ENCODE measurements at places on chromosomes 11 and 22.

GRCh38 chr11:118928870-118929500 lies 3.3 kb upstream of the BCL9L start:
- no peak for DNase-seq

- no peak for DNase-seq
Observed at GRCh38 chr11:6566704-6567370, 36.6 kb downstream of the RRP8 start.

- no peak for DNase-seq
Observed at GRCh38 chr22:27438271-27438980, 363.1 kb downstream of the MN1 start.

DNA sequence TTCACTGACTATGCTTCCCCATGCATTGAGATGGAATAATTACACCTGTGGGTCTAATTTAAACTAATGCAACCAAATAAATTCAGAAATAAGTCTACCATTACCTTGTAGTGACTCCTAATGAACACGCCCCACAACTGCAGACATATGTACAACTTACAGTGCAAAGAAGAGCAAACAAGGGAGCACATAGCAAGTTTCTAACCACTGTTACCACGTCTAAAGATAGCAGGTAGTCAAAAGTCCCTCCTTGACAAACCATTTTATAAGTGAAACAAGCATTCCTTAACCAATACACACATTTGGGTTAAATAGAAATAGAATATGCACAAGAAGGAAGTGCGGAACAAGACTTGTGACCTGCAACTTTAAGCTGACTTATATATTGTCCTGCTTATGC lies 20.6 kb downstream of the PHF21A start:
- DNase-seq = no peak

DNA sequence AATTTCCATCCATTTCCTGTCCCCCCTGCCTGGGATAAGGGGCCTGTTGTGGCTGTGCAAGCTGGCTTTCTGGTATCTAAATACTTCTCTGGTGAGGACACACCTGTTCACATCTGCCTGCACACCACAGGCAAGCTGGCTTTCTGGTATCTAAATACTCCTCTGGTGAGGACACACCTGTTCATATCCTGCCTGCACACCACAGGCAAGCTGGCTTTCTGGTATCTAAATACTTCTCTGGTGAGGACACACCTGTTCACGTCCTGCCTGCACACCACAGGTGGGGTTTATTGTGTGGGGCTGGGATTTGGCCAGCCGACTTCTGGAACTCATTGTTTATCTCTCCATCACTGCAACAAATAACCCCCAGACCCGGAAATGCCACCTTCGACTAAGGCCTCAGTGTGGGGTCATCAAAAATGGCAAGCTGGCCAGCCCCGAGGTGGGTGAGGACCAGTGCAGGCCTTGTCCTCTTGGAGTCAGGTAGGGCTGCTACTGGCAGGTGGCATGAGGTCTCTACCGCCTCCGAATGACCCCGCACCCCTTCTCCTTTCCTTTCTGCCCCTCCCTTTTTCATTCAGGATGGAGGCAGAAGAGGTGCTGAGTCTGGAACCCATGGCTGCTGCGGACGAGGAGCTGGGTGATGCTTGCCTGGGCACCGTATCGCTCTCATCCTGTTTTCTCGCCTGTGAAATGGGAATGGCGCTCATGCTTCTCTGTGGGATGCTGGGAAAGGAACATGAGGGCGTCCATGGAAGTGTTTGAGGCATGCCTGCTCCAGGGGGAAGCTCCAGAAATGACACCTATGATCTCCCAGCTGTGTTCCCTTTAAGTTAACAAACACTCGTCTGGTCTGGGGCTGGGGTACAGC lies 43.5 kb upstream of the MYEOV start:
- no peak for DNase-seq

GRCh38 chr11:12131943-12132789 lies 21.8 kb downstream of the MICAL2 start:
- no peak for DNase-seq

- DNase-seq = no peak
Observed at GRCh38 chr11:100949443-100949842, 180.2 kb downstream of the PGR start.

- DNase-seq = no peak
Observed at GRCh38 chr11:91804042-91804441, 420.6 kb upstream of the FAT3 start.

DNA sequence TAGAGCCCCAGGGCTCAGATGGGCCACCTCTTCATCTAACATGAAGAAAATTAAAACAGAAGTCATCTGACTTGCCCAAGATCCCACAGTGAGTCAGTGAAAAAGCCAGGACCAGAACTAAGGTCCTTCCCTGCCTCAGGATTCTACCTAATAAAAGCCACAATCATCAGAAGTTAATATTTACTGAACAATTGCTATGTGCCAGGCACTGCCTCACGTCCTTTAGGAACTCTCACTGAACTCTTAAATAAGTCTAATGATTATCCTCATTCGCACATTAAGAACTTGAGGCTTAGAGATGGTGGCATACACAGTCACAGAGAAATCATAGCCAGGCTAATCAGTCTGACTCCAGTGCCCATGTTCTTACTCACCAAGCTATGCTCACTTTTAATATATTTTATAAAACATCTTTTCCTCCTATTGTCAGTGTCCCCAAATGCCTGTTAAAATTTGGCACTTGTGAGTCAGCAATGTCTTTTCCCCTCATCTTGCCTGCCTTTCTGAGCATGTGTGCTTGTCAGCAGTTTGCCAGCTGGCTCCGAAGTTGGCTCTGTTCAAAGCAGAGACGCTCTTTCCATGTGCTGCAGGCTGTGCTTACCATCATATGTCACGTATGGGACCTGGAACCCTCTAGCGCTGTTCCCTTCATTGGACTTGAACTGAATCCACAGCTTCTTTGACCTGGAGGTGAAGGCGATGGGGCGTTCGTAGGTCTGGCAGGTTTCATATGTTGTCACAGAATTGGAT lies 21.5 kb upstream of the NRIP3 start:
- DNase-seq = no peak

DNA sequence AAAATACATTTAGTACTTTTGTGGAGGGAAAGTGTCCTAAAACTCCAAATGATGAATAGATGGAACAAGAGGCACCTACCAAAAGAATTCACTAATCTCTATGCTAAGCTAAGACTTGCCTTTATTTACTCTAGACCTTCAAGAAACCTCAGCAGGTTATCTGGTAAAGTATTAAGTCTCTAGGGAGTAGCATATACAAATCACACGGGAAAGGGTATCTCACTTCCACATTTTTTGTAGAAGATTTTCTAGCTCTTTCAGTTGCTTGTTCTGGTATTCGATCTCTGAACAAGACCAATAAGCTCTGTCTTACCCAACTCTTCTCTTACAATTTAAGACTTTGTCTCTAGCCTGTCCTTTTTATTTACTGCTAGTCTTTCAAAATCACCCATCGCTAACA lies 18.1 kb upstream of the CADM1 start:
- DNase-seq = no peak

DNA sequence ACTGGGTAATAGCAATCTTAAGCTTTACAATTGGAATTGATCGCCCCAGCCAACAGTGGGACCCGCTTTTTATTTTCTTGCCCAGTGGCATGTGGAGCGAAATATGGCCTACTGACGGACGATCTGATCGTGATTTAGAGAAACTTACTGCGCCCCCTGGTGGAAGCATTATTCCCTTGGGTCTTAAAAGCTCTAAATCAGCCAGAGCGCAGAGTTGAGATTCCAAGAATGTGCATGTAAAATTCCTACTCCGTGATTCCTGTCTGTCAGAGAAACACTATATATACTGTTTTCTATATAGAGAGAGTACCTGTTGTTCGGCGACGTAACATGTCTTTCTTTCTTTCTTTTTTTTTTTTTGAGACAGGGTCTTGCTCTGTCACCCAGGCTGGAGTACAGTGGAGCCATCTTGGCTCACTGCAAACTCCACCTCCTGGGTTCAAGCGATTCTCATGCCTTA lies 3.7 kb upstream of the DPF2 start:
- peak; percentile 79 for DNase-seq

DNA sequence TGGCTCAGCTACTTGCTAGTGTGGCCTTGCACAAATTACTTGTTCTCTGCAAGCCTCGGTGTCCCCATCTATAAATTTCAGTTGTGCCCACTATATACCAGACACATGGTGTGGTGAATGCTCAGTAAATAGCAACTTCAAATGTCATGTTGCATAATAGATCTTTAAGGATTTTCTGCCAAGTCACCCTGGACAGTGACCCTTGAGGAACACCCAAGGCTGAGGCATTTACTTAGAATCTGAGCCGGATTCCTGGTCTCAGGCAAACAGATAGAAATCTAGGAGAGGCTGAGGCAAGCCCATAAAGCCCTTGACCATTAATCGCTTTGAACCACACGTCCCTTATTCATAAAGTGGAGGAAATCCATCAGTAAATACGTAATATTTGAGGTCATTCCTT lies 9.7 kb downstream of the TEAD1 start:
- DNase-seq = no peak
